ENCODE measurements at places on chromosomes 5 and 9.

- no peak for DNase-seq
Measured at GRCh38 chr5:86442036-86442745, 175.6 kb upstream of the COX7C start.

DNA sequence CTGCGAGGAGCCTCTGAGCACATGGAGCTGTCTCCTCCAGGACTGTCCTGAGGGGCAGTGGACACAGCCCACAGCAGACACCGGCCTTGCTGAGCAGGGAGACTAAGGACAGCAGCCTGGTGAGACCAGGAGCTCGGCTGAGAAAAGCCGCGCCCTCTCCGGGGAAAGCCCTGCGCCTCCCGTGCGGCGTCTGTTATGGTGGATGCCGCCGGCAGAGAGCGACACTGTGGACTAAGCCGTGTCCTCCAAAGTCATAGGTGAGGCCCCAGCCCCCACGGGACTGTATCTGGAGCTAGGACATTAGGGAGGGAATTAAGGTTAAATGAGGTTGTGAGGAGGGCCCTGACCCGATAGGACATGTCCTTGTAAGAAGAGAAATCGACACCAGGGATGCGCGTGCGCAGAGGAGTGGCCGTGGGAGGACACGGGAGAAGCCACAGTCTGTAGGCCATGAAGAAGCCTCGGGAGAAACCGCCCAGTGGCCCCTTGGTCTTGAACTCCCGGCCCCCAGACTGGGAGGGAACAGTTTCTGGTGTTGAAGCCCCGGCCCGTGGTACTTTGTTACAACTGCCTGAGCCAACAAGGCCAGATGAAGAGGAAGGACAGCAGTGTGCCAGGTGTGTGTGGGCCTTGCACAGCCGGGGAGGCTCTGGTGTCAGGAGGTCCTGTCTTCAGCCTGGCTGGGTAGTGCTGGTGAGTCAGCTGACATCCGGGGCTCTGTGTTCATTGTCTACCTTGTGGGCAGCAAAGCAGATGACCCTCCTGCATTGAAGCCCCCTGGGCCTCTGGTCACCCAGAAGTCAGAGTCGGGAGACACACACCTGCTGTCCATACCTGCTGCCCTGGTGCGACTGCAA is 22.1 kb downstream of the MRPL36 start:
- DNase-seq, result no peak

- no peak for DNase-seq
Measured at GRCh38 chr5:71587766-71588532, 809 bp downstream of the MCCC2 start.

DNA sequence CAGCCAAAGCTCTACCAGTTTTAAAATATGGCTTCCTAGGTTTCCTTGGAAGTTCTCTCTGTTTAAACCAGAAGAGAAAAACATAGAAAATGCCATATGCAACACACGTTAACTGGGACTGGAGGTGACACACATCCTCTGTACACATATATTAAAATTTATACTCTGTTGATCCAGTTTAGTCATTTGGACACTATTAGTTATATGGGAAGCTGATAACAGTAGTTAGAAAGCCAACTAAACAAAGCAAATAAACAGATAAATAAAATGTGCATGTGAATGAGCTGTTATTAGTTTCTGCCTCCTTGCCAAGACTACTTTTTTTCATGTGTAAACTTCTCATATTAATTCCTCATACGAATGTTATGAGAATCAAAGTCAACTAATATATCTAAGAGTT is 1249.2 kb upstream of the CDH6 start:
- no peak for DNase-seq

DNA sequence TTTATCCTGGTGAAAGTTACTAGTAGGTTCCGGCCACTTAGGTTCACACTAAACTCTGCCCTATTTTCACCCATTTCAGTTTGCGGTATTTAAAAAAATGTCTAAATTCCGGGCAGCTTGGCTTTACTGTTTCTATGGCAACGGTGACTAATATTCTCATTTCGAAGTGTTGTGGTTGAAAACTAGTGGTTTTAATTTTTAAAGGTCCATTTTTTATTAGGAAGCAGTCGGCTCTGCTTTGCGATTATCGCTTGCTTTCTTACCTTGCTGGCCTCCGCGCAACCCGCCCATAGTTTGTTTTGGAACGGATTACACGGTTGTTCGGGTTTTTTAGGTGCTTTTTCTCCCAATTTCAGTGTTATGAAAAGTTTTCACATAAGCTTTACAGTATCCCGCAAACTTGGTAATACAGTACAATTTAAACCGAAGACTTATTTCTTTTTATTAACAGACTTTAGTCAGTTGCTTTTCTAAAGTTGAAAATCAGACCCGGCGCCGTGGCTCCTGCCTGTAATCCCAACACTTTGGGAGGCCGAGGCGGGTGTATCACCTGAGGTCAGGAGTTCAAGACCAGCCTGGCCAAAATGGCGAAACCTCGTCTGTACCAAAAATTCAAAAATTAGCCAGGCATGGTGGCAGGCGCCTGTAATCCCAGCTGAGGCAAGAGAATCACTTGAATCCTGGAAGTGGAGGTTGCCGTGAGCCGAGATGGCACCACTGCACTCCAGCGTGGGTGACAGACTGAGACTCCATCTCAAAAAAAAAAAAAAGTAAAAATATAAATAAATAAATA is 1.6 kb downstream of the KDM4C start:
- DNase-seq, result peak; percentile 54

DNA sequence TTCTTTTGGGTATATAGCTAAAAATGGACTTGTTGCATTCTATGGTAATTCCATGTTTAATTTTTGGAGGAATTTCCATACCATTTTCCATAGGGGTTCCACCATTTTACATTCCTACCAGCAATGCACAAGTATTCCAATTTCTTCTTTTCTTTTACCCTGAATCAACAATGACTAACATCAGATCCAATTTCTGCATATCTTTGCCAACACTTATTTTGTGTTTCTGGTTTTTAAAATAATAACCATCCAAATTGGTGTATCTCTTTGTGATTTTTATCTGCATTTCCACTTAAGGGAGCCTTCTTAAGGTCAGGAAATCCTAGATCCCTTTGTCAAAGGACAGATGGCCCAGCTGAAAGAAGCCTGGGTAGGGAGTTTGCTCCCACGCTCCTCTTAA is 29.5 kb upstream of the SMU1 start:
- no peak for DNase-seq

GRCh38 chr9:85223506-85224125 is 518.1 kb downstream of the AGTPBP1 start:
- DNase-seq, result no peak

DNA sequence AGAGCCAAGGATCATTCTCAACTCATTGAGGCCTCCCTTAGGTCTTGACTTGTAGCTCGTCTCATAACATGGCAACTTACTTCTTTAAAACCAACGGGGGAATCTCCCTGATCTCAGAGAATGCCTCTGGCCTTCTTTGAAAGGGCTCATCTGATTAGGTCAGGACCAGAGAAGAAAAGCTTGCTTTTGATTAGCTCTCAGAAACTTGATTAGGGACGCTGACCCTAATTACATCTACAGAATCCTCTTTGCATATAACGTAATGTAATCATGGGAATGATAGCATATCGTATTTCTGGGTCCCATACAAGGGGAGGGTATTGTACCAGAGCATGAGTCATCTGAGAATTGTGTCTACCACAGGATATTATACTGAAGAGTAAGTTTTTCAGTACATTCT is 125.1 kb upstream of the SH3GL2 start:
- no peak for DNase-seq

DNA sequence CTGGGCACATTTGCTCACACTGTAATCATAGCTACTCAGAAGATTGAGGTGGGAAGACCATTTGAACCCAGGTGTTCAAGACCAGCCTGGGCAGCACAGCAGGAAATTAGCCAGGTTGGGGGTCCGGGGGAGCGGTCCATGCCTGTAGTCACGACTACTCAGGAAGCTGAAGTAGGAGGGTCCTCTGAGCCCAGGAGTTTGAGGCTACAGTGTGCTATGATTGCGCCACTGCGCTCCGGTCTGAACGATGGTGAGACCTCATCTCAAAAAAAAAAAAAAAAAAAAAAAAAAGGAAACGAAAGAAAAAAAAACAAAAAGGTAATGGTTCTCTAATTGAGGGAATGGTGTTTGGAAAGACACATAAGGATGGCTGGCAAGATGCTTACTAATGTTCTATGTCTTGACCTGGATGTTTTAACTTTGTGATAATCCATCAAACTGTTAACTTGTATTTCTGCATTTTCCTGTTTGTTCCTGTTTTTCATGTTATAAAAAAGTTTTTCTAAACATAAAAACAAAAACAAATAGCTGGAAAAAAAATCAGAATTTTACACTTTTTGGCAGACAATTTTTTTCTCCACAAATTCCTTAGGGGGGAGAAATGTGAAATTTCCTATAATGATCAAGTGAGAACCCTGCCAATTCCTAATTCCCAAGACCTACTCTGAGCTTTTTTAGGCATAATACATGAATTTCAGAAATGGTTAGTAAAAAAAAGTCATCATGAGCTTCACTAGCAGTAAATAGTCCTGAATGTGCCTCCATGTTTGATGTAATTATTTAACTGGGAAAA is 96.9 kb downstream of the DENND1A start:
- DNase-seq, result no peak

GRCh38 chr5:40606077-40606765 is 73.5 kb upstream of the PTGER4 start:
- no peak for DNase-seq

- DNase-seq, result no peak
Measured at GRCh38 chr5:67283275-67283987, 86.8 kb upstream of the CD180 start.

- DNase-seq, result peak; percentile 53
Measured at GRCh38 chr5:88734191-88734640, 148.8 kb downstream of the MEF2C start.

DNA sequence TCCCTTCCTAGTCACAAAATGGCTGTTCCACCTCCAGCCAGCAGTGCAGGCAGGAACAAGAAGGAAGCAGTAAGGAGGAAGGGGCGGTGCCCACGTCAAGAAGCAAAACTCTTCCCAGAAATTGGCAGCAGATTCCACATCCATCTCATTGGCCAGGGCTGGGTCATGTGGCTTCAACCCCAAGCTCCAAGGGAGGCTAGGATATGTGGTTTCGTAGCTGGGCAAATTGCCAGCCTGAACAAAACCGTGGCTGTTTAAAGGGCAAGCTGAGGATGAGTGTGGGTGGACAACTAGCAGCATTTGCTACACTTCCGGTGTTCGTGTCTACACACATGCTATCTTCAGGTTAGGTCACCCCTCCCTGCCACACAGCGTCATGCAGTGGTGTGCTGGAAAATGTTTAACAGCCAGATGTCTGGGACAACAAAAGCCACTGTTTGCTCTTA is 92.1 kb upstream of the MAP1B start:
- DNase-seq, result peak; percentile 73

- peak; percentile 86 for DNase-seq
Measured at GRCh38 chr9:74887041-74887980, at the start of gene TRPM6. TSS of gene TRPM6 (minus strand) at chr9:74887921. CDS start at chr9:74887856, 65 bp downstream.

GRCh38 chr5:31768784-31769183 is 129.9 kb downstream of the PDZD2 start:
- no peak for DNase-seq

DNA sequence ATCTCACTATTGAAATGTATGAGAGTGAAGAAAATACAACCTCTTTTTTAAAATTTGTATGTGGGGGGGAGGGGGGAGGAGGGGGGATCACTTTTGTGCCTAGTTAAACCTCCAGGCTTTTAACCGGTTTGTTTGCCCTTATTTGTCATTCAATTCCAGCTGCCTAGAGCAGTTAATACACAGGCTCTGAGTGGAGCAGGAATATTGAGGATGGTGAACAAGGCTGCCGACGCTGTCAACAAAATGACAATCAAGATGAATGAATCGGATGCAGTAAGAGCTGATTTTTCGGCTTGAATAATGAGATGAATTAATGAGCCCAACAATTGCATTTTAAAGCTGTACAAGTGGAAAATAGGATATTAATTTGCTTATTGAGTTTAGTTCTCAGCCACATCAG is 28.7 kb upstream of the SNX24 start:
- DNase-seq, result no peak

DNA sequence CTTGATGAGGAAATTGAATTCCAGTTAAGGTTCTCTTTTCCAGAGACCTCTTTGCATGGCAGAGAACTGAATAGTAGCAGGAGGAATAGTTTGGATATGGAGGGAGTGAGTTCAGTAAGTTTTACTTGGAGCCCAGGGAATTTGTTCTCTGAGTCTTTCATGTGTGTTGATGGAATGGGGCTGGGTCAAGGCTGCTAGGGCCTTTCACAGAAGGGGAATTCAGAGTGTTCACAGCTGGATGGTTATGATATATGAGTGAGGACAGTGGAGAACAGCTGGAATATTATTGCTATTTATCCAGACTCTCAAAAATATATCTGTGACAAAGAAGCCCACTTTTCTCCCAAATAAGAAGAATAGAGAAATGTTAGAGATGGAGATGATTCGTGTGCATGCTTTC is 372.8 kb downstream of the PLK2 start:
- DNase-seq, result peak; percentile 40

DNA sequence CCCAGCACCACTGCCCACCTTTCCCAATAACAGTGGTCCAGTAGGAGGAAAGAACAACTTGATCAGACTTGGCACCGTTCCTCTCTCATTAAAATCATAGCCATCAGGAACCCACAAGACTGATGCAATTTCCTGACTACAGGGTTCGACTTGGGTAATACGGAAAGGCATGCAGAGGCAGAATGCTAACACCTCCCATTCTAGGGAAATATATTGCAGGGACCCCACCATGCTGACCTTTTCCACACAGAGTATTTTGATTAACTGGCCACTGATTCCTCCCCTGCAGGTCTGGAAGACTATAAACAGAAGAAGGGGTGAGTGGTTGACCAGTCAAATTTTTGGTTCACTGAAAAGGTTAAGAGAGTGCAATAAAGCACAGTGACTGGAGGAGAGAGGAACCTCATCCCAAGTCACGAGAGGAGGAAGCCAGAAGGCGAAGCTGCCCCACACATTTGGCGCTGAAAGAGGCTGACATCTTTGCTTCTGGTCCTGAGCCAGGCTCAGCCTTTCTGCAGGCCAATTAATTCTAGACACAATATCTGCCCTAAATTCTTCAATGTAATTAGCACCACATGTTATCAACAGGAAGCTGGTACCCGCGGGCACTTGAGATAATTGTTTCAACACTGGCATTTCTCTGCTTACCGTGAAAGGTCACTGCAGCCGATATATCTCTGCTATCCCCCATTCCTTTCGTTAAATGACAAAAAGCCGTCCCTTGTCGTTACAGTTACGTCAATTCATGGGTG is 64.7 kb upstream of the SPOCK1 start:
- peak; percentile 46 for DNase-seq

GRCh38 chr9:126832440-126832839 is 27.6 kb downstream of the ZBTB43 start:
- no peak for DNase-seq
